ENCODE measurements at places on chromosomes 16 and 17. TPM values are rescaled to one million over a fixed set of nuclear protein-coding genes. Genes with fewer than 3 reads are reported as not detected.
A peak's percentile ranks its signal among the peaks of the same experiment; 100 is the strongest.

DNA sequence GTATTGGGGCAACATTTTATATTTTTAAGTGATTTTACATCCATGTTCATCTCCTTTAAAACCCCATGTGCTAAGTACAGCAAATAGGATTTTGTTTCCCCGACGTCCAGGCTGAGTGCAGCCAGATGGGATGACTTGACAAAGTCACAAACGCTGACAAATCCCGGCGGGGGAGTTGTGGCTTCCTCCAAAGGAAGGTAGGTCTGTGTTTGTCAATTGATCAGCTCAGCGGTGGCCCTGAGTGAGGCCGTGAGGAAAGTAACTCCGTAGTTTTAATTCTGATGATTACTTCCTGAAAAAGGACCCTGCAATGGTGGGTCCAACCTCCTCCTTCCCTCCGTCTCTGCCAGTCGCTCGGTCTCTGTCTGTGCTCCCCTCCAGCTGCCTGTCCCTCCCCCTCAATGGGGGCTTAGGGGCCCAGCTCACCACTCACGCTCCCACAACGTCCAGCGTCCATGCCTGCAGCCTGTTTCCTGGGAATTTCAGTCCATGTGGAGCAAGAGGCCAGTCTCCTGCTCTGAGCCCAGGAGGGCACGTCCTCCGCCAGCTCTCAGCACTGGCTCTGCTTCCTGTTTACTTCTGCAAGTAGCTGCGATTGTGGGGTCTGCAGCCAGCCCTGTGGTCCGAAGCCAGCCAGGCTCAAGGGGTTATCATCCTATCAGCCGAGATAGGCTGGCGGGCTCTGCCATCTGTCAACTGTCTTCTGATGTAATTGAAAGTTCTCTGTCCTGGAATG, 209.4 kb upstream of the FOXF1 start:
- H3K4me1 ChIP-seq = no peaks in the 10 kb centered on the region
- DNase-seq = peak; percentile 44
- H3K36me3 ChIP-seq = no peaks in the 10 kb centered on the region
- peaks cover 46% of the 10 kb centered on the region for H3K27me3 ChIP-seq

The CTRB1 gene
- polyA plus RNA-seq = not detected

The ARSG gene
- 5.0 TPM for polyA plus RNA-seq

The CHST6 gene
- polyA plus RNA-seq = 0.04 TPM

GRCh38 chr16:75320435-75320834, 69.0 kb upstream of the BCAR1 start:
- H3K36me3 ChIP-seq = no peaks in the 10 kb centered on the region
- peaks cover 2% of the 10 kb centered on the region for H3K4me1 ChIP-seq
- DNase-seq = no peak

All from kidney (tissue), 22 donors.